ENCODE measurements at places on chromosomes 1 and 21.

DNA sequence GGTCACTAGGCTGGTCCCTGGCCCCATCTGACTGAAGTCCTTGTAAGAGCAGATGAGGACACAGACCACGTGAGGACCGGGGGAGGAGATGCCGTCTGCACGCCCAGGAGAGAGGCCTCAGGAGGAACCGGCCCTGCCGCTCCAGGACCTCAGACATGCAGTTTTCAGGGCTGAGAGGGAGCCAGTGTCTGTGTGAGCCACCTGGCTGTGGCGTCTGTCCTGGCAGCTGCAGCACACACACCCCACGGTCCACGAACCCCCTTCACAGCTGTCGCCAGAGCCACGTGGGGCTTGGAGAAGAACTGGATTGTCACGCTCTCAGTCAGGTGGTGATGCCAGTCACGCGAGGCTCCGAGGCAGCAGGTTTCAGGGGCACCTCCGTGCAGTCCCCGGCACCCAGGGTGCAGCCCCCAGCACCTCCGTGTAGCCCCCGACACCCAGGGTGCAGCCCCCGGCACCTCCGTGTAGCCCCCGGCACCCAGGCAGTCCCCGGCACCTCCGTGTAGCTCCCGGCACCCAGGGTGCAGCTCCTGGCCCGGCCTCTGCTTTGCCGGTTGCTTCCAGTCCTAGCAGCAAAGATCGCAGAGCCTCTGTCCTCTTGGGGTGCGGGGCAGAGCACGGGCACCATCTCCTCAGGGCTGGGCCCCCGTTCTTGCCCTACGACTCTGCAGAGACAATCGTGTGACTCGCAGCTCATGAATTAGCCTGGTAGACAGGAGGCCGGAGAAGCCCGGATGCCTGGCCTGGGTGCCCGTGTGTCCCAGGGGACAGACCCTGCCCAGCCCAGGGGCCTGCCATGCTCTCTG, 19.0 kb upstream of the SUMO3 start:
- DNase-seq, result no peak

- DNase-seq, result no peak
Observed at GRCh38 chr1:55146781-55147180, 68.4 kb downstream of the USP24 start.

- DNase-seq, result no peak
Observed at GRCh38 chr21:46562472-46562871, 42.4 kb downstream of the S100B start.

GRCh38 chr1:226444901-226445300, 37.0 kb upstream of the PARP1 start:
- DNase-seq, result no peak

DNA sequence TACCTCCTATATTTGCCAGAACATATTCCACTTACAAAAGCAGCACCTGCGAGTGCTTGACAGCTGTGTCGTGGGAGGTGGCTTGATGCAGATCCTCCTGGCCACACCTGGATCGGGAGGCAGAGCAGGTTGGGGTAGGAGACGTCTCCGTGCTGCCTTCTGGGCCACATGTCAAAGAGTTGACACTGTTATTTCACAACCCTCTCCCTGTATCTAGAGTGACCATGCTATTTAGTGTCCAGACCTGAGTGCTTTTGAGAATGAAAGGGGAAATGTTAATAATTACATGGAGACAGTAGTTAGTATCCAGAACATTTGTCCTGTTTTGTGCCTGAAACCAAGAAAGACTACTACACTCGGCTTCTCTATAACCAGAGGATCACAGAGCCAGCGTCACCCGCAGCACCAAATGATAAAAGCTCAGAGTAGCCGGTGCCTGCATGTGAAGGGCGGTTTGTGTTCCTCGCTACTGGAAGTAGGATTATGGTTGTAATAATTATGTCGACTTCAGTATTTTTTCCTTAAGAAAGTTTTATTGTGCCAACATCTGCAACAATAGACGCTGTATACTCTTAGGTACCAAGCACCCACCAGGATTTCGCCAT, 77.1 kb downstream of the GALNT2 start:
- DNase-seq, result no peak

DNA sequence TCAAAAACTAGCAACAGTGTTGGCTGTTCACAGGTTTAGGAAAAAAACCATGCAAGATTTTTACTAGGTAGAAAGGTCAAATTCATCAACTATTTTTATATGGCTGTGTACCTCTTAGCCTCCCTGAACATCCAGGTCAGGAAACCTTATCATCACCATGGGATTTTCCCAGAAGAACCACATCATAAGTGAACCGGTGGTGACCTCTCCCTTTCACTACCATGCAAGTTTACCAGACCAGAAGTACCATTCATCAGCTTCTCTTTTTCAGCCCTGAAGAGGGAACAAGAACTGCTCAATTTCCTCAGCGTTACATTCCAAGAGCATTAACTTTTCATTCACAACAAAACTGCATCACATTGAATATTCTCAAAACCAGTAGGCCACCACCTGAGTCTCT, 5.9 kb downstream of the SSBP3 start:
- DNase-seq, result no peak

DNA sequence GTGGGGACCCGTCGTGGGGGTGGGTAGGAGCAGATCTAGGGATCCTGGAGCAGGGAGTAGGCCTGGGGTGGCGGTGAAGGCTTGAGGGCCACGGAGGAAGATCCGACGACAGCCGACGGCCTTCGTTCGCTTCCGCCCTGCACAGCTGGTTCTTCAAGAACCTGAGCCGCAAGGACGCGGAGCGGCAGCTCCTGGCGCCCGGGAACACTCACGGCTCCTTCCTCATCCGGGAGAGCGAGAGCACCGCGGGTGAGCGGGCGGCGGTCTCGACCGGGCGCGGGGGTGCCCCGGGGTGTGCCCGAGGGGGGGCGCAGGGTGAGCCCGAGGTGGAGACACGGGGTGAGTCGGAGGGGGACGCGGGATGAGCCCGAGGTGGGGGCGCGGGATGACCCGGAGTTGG, 16.5 kb upstream of the HDAC1 start:
- DNase-seq, result no peak

DNA sequence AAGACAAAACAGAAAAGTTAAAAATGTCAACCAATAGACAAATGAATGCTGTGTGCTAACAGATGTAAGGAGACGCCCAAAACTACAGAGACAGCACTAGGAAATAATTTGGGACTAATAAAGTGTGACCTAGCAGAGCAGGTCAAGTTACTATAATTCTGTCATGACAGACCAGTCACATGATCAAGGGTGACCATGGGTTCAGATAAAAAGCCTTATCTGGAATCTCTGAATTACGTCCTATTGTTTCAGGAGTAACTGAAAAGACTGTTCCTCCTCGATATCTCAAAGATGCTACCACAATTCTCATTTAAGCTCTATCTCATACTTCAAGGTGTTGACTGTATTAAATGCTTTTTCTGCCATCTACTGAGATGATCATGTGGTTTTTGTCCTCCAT, 31.6 kb downstream of the PARP1 start:
- no peak for DNase-seq

DNA sequence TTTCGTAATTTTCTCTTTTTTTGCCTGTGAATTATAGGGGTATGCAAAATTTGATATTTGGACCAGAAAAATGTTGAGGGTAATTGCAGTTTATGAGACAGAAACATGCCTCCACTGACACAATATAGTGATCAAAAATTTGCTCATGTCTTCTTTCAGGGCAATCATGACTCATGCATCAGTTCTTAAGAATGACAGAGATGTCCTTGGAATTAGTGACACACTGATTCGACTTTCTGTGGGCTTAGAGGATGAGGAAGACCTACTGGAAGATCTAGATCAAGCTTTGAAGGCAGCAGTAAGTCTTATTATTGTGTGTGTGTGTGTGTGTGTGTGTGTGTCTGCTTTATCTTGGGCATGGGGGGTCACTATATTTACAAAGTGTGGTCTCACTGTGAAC, 27.5 kb downstream of the CTH start:
- DNase-seq, result no peak

GRCh38 chr1:205020466-205020865, 22.5 kb upstream of the CNTN2 start:
- no peak for DNase-seq

- DNase-seq, result peak; percentile 70
Observed at GRCh38 chr1:44405798-44406736, 1.0 kb downstream of the RNF220 start.

GRCh38 chr1:11061652-11062365, 2.0 kb upstream of the SRM start:
- DNase-seq, result no peak

DNA sequence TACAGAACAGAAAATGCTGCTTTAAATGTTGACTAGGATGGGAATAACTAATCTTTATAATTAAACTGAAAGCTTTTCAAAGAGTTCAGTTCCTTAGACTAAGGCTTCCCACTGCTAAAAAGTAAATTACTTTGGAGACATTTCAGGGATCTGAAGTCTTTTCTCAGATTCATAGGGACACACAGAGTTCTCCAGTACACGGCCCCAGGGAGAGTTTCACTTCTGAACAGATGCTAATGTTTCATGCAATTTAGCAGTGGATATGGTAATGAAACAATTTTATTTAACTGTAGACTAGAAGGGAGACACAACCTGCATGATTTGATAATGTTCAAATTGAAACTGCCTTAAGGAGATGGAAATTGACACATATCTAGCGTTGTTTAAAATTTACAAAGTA, 1282.6 kb downstream of the NCAM2 start:
- no peak for DNase-seq

DNA sequence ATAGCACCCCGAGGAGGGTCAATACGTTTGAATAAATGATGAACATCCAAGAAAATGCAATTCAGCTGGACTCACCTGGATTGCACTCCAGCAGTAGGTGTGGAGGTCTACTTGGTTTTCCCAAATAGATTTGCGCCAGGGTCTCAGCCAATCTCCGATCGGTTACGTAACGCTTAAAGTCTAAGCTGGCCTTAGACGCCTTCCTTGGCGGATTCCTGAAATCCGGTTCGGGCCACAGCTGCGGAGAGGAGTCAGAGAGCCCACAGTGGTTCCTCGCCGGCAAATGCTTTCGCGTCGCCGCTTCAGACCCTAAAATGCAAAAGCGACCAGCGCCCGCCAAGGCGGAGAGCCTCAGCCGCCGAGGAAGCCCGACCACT, 322 bp downstream of the TFB2M start:
- DNase-seq, result no peak

DNA sequence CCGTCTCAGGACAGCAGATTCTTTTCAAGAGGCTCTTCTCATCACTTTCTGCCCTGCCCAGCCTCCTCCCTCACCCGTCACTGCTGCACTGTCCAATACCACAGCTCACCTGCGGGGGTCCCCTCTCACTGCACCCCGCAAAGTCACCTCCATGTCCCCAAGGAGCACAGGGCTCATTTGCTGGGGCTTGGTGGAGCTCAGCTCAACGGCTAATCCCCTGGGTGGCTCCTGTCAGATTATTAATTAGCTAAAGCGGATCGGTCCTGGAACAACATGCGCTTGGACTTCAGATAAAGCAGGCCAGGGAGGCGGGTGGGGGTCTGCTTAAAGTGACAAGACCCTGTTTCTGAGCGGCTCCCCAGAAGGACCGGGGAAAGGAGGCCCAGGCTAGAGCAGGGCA, 43.1 kb downstream of the CASZ1 start:
- no peak for DNase-seq

GRCh38 chr1:64315402-64315801, 112.0 kb downstream of the UBE2U start:
- no peak for DNase-seq

DNA sequence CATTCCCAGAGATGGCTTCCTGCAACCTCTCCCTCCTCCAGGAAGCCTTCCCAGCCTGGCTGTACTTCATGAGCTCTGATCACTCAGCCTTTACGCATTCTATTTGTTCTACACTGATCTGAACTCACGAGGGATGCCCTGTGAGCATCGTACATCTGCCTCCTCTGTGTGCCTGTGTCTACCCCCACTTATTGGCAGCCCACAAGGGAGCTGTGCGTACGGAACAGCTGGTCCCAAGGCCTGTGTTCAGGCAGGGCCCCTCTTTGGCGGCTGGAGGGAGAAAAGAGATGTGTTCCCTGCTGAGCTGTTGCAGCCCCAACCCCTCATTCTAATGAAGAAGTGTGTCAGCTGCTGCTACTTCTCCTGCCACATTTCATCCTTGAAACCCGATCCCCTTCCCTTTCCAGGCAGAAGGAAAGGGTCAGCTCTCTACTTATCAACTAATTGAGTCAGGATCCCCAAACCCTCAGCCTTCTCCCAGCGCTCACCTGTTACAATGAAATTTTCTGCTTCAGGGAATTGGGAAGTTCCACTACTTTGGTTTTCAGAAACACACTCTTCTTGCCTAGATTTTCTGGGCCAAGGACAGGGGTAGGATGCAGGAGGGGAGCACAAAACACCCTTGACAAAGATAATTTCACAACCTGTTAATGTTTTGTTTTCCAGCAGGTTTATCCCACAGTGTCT, 3.2 kb downstream of the INKA2 start:
- DNase-seq, result peak; percentile 61

GRCh38 chr1:26450908-26451307, 18.8 kb downstream of the DHDDS start:
- no peak for DNase-seq

DNA sequence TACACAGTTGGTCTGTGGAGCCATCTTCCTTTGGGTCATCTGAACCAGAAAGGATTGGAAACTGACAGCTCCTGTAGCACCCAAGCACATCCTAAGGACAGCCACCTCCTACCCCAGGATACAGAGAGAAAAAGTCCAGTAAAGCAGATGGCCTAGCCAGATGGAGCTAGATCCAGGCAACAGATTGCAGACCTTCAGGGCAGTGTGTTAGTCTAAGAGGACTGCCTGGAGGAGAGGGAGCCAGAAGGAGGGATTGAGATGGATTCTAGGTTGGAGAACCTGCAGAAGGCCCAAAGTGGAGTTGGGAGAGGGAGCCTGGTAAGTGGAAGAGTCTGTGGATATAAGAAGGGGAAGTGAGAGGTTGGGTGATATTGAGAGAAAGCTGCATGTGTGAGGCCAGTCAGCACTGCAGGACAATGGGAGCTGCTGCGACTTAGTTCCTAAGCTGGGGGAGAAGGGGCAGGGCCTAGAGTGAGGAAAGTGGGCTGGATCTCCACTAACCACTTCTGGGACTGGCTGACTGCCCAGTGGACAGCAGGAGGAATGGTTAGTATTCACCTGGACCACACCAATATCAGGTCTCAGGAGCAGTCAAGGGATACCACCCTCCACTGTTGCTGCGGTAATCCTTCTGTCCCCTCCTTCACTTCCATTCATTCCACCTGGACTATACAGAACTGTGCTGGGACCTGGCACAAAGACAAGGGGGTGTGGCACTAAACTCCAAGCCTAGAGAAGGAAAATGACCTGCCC, 13.4 kb downstream of the BCAN start:
- DNase-seq, result no peak

- peak; percentile 13 for DNase-seq
Observed at GRCh38 chr21:45455674-45456583, 51.0 kb downstream of the COL18A1 start.

- no peak for DNase-seq
Observed at GRCh38 chr1:111201275-111202090, 1.0 kb upstream of the DENND2D start.

- DNase-seq, result no peak
Observed at GRCh38 chr1:228404107-228404720, 2.4 kb downstream of the TRIM11 start.
